ENCODE measurements at places on chromosomes 7 and 10. TPM values are rescaled to one million over a fixed set of nuclear protein-coding genes. Genes with fewer than 3 reads are reported as not detected.

KLLN gene
- 0.14 TPM for total RNA-seq

DNA sequence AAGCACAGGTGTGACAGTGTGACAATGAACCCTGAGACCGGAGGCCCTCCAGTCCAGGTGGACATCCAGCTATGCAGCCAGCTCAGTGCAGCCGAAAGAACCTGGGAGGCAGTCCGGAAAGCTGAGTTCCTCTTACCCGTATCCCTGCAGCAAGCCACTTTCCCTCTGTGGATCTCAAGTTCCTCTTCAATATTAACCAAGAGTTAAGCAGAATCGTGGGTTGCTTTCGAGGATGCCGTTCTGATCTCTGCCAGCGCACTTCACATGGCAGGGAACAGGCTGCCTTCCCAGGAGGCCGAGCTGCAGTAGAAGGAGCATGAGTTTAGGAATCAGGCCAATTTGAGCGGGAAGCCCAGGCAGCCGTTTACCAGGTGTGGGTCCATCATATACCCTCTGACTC is 591.6 kb downstream of the SDK1 start:
- no peak for DNase-seq
- peaks cover 24% of the 10 kb centered on the region for H3K4me1 ChIP-seq
- H3K36me3 ChIP-seq, result no peaks in the 10 kb centered on the region
- no peak overlapping the region for H3K27ac ChIP-seq
- H3K27me3 ChIP-seq, result no peaks in the 10 kb centered on the region

UCMA gene
- not detected for total RNA-seq

DNA sequence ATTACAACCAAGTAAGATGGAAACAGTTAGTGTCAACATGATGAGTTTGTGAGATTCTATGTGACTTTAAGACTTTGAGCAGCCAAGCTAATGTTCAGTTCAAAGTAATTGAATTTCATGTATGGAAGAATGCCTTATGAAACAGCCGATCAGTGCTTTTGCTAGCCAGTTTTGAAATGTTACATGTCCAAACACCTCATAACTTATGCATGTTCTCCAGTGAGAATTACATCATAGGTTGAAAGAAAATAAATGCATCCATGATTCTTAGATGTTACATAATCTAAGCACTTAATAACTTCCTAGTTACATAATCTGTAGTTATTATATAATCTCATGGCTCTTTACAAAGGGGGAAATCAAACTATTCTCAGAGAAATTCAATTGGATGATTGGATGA is 211.3 kb downstream of the BICC1 start:
- no peak overlapping the region for H3K27ac ChIP-seq
- DNase-seq, result no peak
- no peak overlapping the region for H3K4me3 ChIP-seq
- H3K4me1 ChIP-seq, result peaks cover 7% of the 10 kb centered on the region
- no peaks in the 10 kb centered on the region for H3K36me3 ChIP-seq

PDK4 gene
- 316 TPM for total RNA-seq

SLC26A3 gene
- total RNA-seq, result not detected

DNA sequence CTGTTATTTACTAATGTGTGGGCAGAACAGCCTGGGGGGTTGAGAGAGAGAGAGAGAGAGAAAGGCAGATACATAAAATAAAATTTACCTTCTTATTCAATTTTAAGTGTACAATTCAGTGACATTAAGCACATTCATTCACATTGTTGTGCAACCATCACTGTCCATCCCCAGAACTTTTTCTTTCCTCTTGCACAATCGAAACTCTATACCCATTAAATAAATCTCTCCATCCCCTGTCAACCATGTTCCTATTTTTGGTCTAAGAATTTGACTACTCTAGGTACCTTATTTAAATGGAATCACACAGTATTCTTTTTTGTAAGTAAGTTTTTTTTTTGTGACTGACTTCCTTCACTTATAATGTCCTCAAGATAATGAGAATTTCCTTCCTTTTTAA is 181.6 kb downstream of the SND1 start:
- no peak overlapping the region for H3K27ac ChIP-seq
- no peak for DNase-seq
- H3K36me3 ChIP-seq, result no peaks in the 10 kb centered on the region
- no peaks in the 10 kb centered on the region for H3K4me1 ChIP-seq
- no peak overlapping the region for H3K4me3 ChIP-seq

DNA sequence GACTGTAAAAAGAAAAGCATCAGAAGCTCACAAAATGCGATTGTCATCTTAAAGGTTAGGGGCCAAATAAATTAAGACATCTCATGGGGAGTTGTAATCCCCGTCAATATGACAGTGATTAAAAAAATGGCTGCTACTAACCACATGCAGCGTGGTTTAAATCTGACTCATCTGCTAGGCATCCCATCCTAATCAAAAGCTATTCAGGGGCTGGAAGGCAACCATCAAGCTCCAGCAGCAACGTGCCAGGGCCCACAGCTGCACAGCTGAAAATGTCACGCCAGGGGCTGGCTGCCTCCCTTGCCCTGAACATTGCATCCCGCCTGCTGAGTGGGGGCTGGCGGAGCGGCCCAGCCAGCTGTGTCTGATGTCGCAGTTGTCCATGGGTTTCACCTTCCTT is 66.3 kb upstream of the FRMD4A start:
- H3K27me3 ChIP-seq, result no peaks in the 10 kb centered on the region
- H3K27ac ChIP-seq, result peak overlapping the region; percentile 30
- no peaks in the 10 kb centered on the region for H3K36me3 ChIP-seq

LEP gene
- total RNA-seq, result not detected

GRCh38 chr10:35063837-35064454 is 26.2 kb downstream of the CUL2 start:
- H3K27ac ChIP-seq, result no peak overlapping the region
- H3K36me3 ChIP-seq, result peaks cover 9% of the 10 kb centered on the region
- no peaks in the 10 kb centered on the region for H3K4me1 ChIP-seq
- no peak overlapping the region for H3K4me3 ChIP-seq

DNA sequence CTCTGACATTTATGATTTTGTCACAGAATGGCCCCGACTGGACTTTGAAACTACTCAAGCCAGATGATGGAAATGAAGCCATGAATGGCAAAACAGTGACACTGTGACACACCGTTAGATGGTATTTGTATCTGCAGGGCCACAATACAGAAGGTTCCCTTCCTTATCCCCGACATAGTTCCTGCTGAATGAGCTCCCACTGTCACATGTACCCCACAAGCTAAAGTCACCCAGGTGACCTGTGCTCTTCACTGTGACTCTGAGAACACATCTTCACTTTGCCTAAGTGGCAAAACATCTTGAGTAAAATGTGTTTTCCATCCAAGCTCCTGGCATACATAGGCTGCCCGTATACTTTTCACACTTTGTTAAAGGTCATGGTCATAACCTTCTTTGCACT is 89.5 kb downstream of the LSM5 start:
- H3K27ac ChIP-seq, result no peak overlapping the region
- DNase-seq, result no peak
- H3K4me1 ChIP-seq, result no peaks in the 10 kb centered on the region

DNA sequence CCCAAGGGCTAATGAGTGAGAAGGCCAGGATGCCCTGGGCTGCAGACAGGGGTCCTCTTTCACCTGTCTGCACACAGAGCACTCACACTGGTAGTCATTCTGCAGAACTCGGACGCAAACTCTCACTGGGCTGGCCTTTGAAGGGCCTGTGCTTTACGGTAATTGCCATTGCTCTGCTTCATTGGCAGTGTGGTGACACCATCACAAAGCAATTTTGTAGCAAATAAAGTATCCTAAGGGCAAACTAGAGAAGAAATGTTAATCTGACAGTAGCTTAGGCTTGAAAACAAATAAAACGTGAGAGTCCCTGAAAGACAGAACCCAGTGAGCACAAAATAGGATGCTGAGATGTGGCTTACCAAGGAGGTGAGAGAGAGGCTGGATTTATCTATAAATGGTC is 30.6 kb upstream of the FIGNL1 start:
- no peak overlapping the region for H3K4me3 ChIP-seq
- DNase-seq, result no peak
- H3K27me3 ChIP-seq, result no peaks in the 10 kb centered on the region
- no peak overlapping the region for H3K27ac ChIP-seq
- no peaks in the 10 kb centered on the region for H3K4me1 ChIP-seq
- no peaks in the 10 kb centered on the region for H3K36me3 ChIP-seq

TM9SF3 gene
- total RNA-seq, result 68.9 TPM

DNA sequence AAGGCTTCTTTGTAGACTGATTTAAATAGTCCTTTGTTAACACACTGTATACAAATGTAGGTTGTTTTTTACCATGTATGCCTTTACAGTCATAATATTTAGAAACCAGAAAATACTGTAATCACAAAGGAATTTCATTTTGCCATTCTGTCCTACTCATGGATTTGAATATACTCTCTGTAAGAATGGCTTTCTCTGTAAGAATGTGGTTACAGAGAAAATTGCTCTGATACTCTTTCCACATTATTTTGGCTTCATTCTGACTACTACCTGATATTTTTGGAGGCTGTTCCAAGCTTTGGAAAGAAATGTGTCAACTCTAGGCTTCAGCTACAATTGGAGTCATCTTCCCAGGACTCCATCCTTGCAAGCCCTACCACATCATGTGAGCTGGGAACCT is 23.5 kb downstream of the CH25H start:
- no peak overlapping the region for H3K27ac ChIP-seq
- DNase-seq, result no peak
- H3K4me1 ChIP-seq, result peaks cover 4% of the 10 kb centered on the region
- H3K36me3 ChIP-seq, result no peaks in the 10 kb centered on the region
- H3K27me3 ChIP-seq, result no peaks in the 10 kb centered on the region

DNA sequence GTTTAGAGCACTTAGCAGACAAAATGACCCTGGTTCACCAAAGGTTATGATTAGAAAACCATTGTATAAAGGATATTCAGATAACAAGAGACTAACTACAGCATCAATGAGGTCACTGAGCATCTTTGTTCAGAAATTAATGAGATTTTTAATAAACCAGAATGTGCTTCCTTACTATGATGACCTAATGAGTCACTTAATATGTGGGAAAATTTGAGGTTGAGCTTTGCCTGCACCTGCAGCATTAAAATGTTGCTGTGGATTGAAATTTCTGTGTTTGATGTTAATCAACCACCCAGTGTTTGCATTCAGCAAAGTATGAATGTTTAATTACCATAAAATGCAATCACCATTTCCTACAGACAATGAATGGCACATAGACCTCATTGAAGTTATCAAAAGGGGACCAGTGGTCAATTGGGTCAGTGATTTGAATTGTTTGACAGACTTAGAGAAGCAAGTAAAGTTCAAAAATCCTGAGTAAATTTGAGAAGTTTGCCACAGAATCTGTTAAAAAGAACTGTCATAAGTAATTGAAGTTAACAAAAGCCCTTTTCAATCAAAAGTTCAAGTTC is 45.8 kb downstream of the EXOC6 start:
- no peak overlapping the region for H3K4me3 ChIP-seq
- H3K27me3 ChIP-seq, result no peaks in the 10 kb centered on the region
- no peak overlapping the region for H3K27ac ChIP-seq
- H3K36me3 ChIP-seq, result peaks cover 4% of the 10 kb centered on the region
- DNase-seq, result no peak

ANKRD16 gene
- 15.0 TPM for total RNA-seq

TFR2 gene
- 0.35 TPM for total RNA-seq

- H3K4me3 ChIP-seq, result no peak overlapping the region
- no peak overlapping the region for H3K27ac ChIP-seq
- H3K36me3 ChIP-seq, result peaks cover 2% of the 10 kb centered on the region
- no peaks in the 10 kb centered on the region for H3K4me1 ChIP-seq
- no peak for DNase-seq
- no peaks in the 10 kb centered on the region for H3K27me3 ChIP-seq
These were observed 198.2 kb downstream of the MLLT10 start for GRCh38 chr10:21732067-21732772.

- no peaks in the 10 kb centered on the region for H3K27me3 ChIP-seq
- no peak for DNase-seq
- no peak within 1 kb of the TSS for H3K27ac ChIP-seq
- H3K4me1 ChIP-seq, result no peaks in the 10 kb centered on the region
These were observed at the start of gene MYPN for GRCh38 chr10:68109331-68109730. Gene MYPN (plus strand): TSS chr10:68109488. CDS start chr10:68121439, 11,951 bp downstream.

DNA sequence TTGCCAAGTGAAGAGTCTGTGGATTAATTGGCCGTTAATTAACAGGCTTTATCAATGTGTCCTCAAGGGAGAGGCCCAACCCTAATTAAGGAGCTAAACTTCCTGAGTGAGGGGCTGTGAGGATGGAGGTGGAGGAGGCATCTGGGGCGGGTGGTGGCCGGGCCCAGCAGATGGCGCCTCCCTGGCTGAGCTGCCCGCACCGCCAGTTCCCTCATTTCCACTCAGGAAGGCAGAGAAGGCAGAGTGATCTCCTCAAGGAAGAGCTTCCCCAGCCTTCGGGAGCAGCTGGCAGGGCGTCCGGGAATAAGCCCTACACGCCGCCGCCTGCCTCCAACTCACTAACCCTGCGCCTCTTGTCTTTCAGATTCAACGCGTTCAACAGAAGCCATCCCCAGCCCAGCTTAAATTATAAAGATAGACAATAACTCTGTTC is 112.2 kb downstream of the CYTH3 start:
- H3K27me3 ChIP-seq, result no peaks in the 10 kb centered on the region
- H3K36me3 ChIP-seq, result peaks cover 34% of the 10 kb centered on the region
- peaks cover 18% of the 10 kb centered on the region for H3K4me1 ChIP-seq
- no peak for DNase-seq
- H3K27ac ChIP-seq, result peak overlapping the region; percentile 87

DNA sequence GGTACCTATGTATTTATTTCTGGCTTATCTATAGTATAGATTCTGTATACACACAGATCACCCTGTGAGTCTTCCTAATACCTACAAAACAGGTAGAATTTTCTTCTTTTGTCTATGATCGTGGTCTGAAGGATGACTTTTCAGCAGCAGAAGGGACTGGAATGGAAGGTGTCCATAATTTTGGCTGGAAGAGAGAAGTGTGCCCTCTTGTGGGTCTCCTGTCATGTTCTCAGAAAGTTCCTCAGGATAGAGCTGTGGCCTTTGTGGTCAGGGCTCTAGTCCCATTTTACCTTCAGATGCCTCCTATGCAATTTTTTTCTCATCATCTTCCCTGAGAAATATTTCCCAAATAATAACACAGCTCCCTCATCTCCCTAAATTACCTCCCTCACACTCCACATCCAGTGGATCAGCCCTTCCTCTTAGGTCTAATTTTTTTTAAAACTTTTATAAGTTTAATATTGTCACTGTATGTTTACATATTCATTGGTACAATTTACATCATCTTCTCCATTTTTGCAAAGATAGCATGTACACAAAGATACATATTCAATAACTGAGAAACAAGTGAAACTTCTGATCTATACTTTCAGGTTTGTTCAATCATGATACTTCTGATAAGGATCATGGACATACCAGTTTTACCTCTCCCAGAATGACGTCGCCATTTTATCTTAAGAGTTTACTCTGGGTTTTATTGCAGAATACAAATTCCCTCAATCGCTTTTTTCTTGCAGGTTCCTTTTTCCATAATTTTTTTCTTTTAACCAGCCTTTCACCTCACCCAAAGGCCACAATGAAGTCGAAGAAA is 112.7 kb downstream of the REEP3 start:
- H3K27me3 ChIP-seq, result no peaks in the 10 kb centered on the region
- H3K4me3 ChIP-seq, result no peak overlapping the region
- peaks cover 3% of the 10 kb centered on the region for H3K4me1 ChIP-seq
- no peak for DNase-seq
- H3K36me3 ChIP-seq, result no peaks in the 10 kb centered on the region

CRPPA gene
- 1.4 TPM for total RNA-seq

GRCh38 chr7:159070431-159071148 is 74.1 kb downstream of the VIPR2 start:
- peak overlapping the region; percentile 34 for H3K4me3 ChIP-seq
- no peaks in the 10 kb centered on the region for H3K27me3 ChIP-seq
- H3K27ac ChIP-seq, result peak overlapping the region; percentile 82
- H3K4me1 ChIP-seq, result peaks cover 32% of the 10 kb centered on the region

GRCh38 chr7:67896721-67897120 is 900.1 kb downstream of the TYW1 start:
- no peaks in the 10 kb centered on the region for H3K36me3 ChIP-seq
- DNase-seq, result no peak
- no peak overlapping the region for H3K4me3 ChIP-seq
- H3K4me1 ChIP-seq, result no peaks in the 10 kb centered on the region
- no peak overlapping the region for H3K27ac ChIP-seq

FEZF1 gene
- total RNA-seq, result not detected

Measured in thoracic aorta (tissue), 2 donors.